Spleen (tissue), 13 donors: ENCODE measurements at places on chromosomes 2 and 18. TPM values are rescaled to one million over a fixed set of nuclear protein-coding genes. Genes with fewer than 3 reads are reported as not detected.

DNA sequence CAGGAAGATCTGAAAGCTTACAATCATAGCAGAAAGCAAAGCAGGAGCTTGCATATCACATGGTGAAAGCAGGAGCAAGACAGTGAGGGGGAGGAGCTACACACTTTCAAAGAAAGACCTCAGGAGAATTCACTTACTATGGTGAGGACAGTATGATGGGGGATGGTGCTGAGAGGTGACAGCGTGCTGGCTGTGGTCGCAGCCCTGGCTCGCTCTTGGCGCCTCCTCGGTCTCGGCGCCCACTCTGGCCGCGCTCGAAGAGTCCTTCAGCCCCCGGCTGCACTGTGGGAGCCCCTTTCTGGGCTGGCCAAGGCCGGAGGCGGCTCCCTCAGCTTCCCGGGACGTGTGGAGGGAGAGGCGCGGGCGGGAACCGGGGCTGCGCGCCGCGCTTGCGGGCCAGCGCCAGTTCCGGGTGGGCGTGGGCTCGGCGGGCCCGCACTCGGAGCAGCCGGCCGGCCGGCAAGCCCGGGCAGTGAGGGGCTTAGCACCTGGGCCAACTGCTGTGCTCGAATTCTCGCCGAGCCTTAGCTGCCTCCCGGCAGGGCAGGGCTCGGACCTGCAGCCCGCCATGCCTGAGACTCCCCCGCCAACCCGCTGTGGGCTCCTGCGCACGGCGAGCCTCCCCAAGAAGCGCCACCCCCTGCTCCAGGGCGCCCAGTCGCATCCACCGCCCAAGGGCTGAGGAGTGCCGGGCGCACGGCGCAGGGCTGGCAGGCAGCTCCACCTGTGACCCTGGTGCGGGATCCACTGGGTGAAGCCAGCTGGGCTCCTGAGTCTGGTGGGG, 131.9 kb upstream of the SPATS2L start:
- no peak for DNase-seq

GRCh38 chr18:63161761-63162195, 157.8 kb downstream of the BCL2 start:
- peak; percentile 87 for DNase-seq

GRCh38 chr2:20992201-20992711, 51.6 kb downstream of the APOB start:
- no peak for DNase-seq

DNA sequence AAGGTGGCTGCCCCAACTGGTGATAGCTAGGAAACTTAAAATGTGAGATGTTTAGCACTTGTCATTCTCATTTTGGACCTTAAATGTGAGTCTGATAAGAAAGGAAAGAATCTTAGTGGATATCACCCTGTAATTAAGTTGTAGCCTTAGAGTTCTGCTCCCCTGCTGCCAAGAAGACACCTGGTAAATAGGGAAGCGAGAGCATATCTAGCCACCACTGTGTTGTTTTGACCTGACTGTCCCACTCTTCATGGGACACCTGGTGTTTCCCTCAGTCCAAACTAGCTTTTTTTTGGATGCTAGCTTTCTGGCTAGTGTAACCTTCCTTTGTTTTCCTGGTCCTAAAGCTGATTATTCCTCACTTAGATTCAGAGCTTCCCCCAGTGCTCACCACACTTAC, 357.6 kb downstream of the RAD51AP2 start:
- no peak for DNase-seq

The SULT1C4 gene
- 0.57 TPM for total RNA-seq

The CFAP65 gene
- not detected for total RNA-seq

The AMER3 gene
- not detected for total RNA-seq

The RIT2 gene
- total RNA-seq: not detected

The DQX1 gene
- 0.24 TPM for total RNA-seq

The CABLES1 gene
- 8.0 TPM for total RNA-seq
